Urinary bladder (tissue), 4 donors: ENCODE measurements at places on chromosomes 11 and 22. TPM values are rescaled to one million over a fixed set of nuclear protein-coding genes. Genes with fewer than 3 reads are reported as not detected.

GRCh38 chr11:60952742-60953170, 780 bp upstream of the SLC15A3 start:
- DNase-seq: no peak

DNA sequence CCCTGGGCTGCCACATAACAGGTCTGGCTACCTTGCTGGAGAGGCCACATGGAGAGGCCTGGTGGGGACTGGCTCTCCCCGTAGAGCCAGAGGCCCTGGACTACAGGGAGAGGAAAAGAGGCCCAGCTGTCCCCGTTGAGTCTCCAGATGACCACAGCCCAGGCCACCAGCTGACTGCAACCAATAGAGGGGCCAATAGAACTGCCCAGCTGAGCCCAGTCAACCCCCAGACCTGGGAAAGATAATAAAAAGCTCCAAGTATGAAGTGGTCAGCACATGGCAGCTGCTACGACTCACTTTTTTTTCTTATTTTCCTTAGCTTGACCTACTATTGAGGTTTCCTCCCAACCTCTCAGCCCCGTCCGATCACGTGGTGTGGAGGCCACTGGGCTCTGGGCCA, 18.4 kb downstream of the PDGFB start:
- no peak for DNase-seq

- no peak for DNase-seq
Observed at GRCh38 chr22:46023558-46023981, 46.6 kb upstream of the WNT7B start.

- no peak for DNase-seq
Observed at GRCh38 chr11:107408762-107409211, 48.8 kb downstream of the CWF19L2 start.

Gene KDELR3
- total RNA-seq: 75.7 TPM
